ENCODE measurements at places on chromosomes 2 and 18. TPM values are rescaled to one million over a fixed set of nuclear protein-coding genes. Genes with fewer than 3 reads are reported as not detected.

Gene CFAP53
- total RNA-seq = 0.16 TPM

Gene PTPRN
- 3.5 TPM for total RNA-seq

Gene KHK
- total RNA-seq = 6.0 TPM

Gene IFIH1
- total RNA-seq = 2.9 TPM

Gene REG1B
- total RNA-seq = not detected

Gene FKBP1B
- total RNA-seq = 6.5 TPM

Gene TGFBRAP1
- 12.2 TPM for total RNA-seq

Gene POTEI
- total RNA-seq = 2.8 TPM

Gene CNDP1
- total RNA-seq = not detected

Gene PCARE
- total RNA-seq = not detected

Gene SP140
- total RNA-seq = 0.32 TPM

Gene PJVK
- 1.6 TPM for total RNA-seq

Gene CYP26B1
- total RNA-seq = 1.6 TPM

Gene NAB1
- 23.7 TPM for total RNA-seq

Gene MATN3
- total RNA-seq = 0.15 TPM

Gene NFU1
- total RNA-seq = 34.9 TPM

Gene CNTNAP5
- not detected for total RNA-seq

Gene GPAT2
- not detected for total RNA-seq

Gene ATOH8
- 10.0 TPM for total RNA-seq

Gene PROM2
- 0.15 TPM for total RNA-seq

Gene RAD51AP2
- 0.11 TPM for total RNA-seq

Gene RESP18
- total RNA-seq = not detected

Gene SERPINB12
- not detected for total RNA-seq

Gene NCKAP1
- total RNA-seq = 35.8 TPM

Gene ILKAP
- total RNA-seq = 18.1 TPM
